Esophagus squamous epithelium (tissue), 5 donors: ENCODE measurements at places on chromosomes 6 and 20. TPM values are rescaled to one million over a fixed set of nuclear protein-coding genes. Genes with fewer than 3 reads are reported as not detected.

GRCh38 chr6:40187535-40188144, 253.4 kb upstream of the MOCS1 start:
- DNase-seq, result no peak

DNA sequence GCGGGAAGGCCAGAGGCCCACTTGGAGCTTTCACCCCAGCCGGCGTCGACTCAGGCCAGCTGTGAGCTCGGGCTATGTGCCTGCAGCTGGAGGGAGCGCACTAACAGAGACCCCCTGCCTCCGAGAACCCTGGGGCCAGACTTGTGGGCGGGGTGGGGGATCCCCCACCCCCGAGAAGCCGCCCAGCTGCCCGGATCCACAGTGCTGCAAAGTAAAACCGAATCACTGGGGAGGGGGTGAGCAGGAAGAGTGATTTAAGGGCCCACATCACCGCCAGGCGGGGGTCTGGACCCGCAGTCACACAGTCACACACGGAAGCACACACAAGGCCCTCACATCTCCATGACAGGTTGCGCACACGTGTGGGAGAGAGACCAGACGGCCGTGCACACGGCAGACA, 48.7 kb downstream of the KCNQ2 start:
- no peak for DNase-seq

- DNase-seq, result no peak
Observed at GRCh38 chr20:34817072-34817471, 8.4 kb downstream of the NCOA6 start.

GRCh38 chr6:97864826-97865225, 581.8 kb upstream of the MMS22L start:
- no peak for DNase-seq

DNA sequence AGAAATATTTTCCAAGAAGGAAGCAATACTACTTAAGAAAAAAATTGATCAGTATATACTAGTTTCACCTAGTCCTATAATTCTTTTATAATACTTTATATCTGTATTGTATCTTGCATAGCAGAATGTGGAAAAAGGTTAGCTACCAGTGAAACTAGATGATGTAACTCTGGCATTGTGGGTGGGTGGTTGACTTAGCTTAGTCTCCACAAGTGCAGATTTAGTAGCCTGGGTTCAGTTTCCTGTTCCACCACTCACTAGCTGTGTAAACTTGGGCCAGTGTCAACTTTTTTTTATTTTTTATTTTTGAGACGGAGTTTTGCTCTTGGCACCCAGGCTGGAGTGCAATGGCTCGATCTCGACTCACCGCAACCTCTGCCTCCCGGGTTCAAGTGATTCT, 2.0 kb downstream of the MUC21 start:
- no peak for DNase-seq

- DNase-seq, result no peak
Observed at GRCh38 chr6:68741501-68742386, 106.7 kb downstream of the ADGRB3 start.

GRCh38 chr6:147126618-147127022, 77.6 kb upstream of the STXBP5 start:
- DNase-seq, result no peak

GRCh38 chr20:10478205-10478604, 43.1 kb downstream of the SLX4IP start:
- DNase-seq, result no peak

DNA sequence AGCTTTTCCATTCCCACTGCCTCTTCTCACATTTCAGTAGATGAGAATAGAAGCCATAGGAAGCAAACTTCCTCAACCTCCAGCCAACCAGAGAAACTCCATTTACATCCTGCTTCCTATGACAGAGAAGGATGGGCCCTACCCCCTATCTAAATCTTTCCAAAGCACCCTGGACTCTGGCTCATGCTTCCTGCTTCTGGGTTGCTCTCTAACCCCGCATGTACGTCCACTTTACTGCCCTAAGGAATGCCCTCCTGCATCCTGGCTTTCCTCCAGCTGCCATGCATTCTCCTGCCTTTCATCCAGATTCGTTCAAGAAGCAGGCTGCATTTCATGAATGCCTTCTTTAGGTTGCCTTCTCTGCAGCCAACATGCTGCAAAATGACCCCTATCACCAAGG, 91.9 kb downstream of the FAM217A start:
- no peak for DNase-seq

DNA sequence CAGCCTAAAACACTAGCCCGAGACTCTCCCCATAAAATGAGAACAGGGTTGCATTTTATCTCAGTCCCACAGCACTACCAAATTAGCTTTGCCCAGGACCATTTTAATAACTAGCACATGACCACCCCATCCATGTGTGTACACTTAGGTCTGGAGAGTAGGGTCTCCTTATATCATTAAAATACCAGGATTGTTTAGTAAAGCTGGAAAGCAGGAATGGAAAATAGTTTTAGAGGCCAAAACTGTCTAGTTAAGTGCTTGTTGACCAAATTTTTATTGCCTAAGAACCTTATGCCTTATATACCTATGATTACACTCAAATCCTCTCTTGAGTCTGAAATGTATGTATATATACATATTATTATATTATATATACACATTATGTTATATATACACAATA, 608.4 kb downstream of the HDGFL1 start:
- no peak for DNase-seq

DNA sequence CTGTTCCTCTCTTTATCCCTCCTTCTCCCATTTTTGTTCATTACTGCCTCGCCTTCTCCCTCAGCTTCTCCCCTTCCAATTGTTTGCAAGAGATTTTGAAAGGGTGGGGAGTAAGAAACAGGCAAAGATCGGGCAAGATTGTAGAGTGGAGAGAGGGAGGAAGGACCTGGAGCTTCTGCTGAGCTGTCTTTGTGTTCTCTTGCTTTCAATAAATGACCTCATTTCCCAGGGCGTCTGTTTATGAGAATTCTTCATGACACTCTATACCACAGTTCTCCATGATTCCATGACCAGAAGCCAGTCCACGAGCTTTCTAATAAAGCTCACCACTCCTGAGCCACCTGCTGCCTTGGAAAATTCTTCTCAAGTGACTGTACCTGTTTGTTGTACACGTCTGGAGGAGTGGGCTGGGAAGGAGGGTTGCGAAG, 50.0 kb upstream of the PLEKHG1 start:
- DNase-seq, result no peak

GRCh38 chr20:37552415-37552814, 24.7 kb upstream of the BLCAP start:
- DNase-seq, result no peak

DNA sequence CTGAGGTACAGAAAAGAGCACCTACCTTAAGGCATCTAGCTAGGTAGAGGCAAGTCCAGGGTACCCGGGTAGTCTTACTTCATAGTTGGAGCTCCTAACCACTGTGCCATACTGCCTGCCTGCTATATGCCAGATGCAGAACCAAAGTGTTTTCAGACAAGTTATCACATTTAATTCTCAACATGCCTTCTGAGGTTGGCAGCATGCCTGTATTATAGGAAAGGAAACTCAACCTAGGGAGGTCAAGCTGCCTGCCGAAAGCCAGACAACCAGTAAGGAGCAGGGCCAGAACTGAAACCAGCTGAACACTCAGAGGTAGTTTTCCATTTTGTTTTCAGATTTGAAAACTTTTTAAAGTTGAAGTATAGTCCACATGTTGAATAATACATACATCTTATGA, 5.4 kb downstream of the CTNNBL1 start:
- DNase-seq, result no peak

- DNase-seq, result no peak
Observed at GRCh38 chr6:167795321-167795811, 31.3 kb upstream of the AFDN start.

DNA sequence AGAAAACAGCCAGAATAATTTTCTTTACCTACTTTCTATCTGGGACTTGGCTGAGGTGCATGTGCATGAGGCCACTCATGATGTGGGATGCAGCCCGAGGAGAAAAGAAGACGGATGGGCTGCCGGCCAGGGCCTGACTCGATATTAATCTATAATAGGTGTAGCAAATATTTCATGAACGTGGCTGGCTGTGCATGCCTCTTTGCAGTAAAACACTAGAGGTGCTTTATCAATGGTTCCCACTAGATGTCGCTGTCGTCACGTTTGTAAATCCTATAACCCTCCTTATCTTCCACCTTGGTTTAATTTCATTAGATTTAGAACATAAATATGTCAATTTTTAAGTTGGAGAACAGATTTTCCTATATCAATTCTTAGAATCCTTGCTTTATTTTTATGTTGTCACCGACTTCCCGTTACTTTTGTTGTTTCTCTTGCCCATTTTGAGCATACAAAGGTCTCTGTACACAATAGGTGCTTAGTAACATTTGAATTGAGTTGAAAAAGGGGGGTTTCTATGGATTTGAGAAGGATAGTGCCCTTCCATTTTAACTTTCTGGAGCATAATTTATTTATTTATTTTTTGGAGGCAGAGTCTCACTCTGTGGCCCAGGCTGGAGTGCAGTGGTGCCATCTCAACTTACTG, 19.6 kb upstream of the FERMT1 start:
- no peak for DNase-seq

DNA sequence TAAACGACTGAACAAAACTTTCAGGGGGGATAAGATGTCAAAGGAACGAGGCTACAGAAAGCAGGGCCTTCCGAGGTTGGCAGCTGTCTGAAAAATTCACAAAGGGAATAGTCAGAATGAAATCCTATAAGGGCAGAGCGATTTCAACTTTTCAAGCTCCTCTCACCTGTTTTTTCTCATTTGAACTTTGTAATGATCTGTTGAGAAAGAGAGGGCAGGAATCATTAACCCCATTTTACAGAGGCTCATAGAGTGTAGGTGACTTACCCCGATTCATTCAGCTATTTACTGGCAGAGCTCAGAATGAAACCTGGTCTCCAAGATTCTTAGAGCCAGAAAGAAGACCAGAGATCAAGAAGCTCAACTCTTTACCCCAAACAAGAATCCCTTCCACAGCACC, 266.1 kb upstream of the ARID1B start:
- DNase-seq, result no peak

- no peak for DNase-seq
Observed at GRCh38 chr6:107560657-107561056, 70.7 kb downstream of the SOBP start.

DNA sequence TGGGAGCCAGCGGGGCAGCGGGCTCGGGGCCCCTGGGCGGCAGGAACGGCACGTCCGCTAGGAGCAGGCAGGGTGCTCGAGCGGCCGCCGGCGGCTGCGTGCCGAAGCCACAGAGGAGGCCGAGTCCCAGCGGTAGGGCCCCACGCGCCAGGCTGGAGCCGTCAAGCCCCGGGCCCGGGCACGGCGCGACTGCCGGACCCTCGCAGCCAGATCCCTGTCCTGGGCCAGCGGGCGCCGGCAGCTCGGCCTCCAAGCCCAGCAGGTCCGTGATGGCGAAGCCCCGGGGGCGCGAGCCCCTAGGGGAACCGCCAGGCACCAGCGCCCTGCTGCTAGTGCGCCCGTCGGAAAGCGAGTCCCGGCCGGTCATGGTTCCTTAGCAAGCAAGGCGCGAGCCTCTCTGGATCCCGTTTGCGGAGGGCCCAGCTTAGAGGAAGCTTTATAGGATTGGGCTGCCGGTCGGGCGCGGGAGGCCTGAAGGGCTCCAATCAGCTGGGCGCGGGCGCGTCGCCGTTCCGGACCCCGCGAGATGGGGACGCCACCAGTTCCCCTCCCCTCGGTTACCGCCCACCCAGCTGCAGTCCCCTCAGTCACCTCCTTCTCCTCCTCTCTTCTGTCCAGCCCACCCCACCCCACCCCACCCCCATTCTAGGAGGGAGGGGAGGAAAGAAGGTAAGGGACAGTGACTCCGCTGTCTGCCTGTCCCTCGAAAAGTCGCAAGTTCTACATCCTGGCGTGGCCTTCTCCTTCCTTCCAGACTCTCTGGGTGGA, at the start of gene VSX1:
Gene VSX1 (minus strand): TSS at position 412 of the 768 bp plus-strand sequence. CDS start 45 bp downstream, at position 367.
- DNase-seq, result no peak

Gene VSX1
- not detected for total RNA-seq

Gene PSMB9
- total RNA-seq, result 93.7 TPM

Gene SOD2
- 338 TPM for total RNA-seq

Gene MMP24
- total RNA-seq, result 0.06 TPM

Gene OOEP
- total RNA-seq, result 0.35 TPM

Gene SYCP2
- total RNA-seq, result 2.0 TPM

Gene SLC12A5
- not detected for total RNA-seq

Gene ZSCAN23
- total RNA-seq, result 0.35 TPM

Gene BTN1A1
- total RNA-seq, result not detected

Gene SNX21
- total RNA-seq, result 43.2 TPM

Gene BEND6
- total RNA-seq, result 2.4 TPM

Gene RBM24
- total RNA-seq, result 0.62 TPM

Gene MICB
- total RNA-seq, result 1.8 TPM

Gene DYNLRB1
- total RNA-seq, result 77.9 TPM

Gene NINL
- 2.5 TPM for total RNA-seq
